ENCODE measurements at places on chromosomes 6 and 20.

- H3K27ac ChIP-seq, result no peak overlapping the region
- H3K4me1 ChIP-seq, result peaks cover 3% of the 10 kb centered on the region
- peaks cover 73% of the 10 kb centered on the region for H3K27me3 ChIP-seq
- H3K36me3 ChIP-seq, result no peaks in the 10 kb centered on the region
Measured at GRCh38 chr20:57265997-57266290, 497 bp downstream of the BMP7 start.

- no peaks in the 10 kb centered on the region for H3K4me1 ChIP-seq
- no peaks in the 10 kb centered on the region for H3K36me3 ChIP-seq
- H3K27me3 ChIP-seq, result no peaks in the 10 kb centered on the region
- no peak overlapping the region for H3K27ac ChIP-seq
Measured at GRCh38 chr6:86453232-86453631, 484.1 kb upstream of the HTR1E start.

- H3K27me3 ChIP-seq, result no peaks in the 10 kb centered on the region
- no peaks in the 10 kb centered on the region for H3K36me3 ChIP-seq
- no peak overlapping the region for H3K4me3 ChIP-seq
- no peak overlapping the region for H3K27ac ChIP-seq
Measured at GRCh38 chr6:170063431-170063830, 227.4 kb downstream of the DLL1 start.

- no peak for DNase-seq
- no peak overlapping the region for H3K27ac ChIP-seq
- no peak overlapping the region for H3K4me3 ChIP-seq
- H3K36me3 ChIP-seq, result no peaks in the 10 kb centered on the region
- no peaks in the 10 kb centered on the region for H3K4me1 ChIP-seq
Measured at GRCh38 chr20:61477451-61477861, 225.4 kb downstream of the CDH4 start.

DNA sequence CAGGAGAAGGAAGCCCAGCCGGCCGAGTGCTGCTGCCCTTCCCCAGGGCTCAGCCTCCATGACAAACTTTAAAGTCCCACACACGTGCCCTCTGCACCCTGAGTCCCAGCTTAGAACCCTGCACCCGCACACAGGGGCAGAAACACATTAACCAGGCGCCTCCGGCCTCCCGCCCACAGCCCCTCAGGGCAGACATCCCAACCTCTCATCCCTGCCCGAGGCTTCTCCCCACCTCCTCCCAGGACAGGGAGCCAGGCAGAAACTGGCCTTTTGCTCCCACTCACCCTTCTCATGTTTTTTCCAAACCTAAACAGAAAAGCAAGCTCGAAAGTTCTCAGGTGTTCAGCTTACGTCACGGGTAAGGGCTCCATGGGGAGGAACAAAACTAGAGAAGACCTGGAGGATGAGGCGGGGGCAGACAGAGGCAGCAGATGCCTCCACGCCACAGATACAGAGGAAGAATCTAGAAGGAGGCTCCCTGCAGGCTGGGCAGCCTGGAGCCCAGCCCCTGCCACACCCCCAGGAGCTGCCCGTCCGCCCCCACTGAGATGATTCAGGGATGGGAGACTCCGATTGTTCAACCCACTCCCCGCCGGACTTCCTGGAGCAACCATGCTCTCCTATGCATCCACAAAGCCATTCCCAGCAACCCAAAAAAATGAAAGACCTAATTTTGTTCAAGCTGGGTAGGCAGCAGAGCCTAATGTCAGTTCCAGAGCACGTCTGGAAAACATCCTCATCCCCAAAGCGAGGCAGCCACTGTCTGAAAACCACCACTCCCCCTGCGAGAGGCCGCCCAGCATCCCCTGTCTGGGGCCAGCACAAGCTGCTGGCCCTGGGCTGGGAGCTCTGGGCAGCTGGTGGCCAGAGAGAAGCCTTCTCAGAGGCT, 8.8 kb downstream of the KCNQ2 start:
- H3K27me3 ChIP-seq, result no peaks in the 10 kb centered on the region
- H3K4me1 ChIP-seq, result no peaks in the 10 kb centered on the region
- DNase-seq, result no peak
- H3K4me3 ChIP-seq, result no peak overlapping the region

DNA sequence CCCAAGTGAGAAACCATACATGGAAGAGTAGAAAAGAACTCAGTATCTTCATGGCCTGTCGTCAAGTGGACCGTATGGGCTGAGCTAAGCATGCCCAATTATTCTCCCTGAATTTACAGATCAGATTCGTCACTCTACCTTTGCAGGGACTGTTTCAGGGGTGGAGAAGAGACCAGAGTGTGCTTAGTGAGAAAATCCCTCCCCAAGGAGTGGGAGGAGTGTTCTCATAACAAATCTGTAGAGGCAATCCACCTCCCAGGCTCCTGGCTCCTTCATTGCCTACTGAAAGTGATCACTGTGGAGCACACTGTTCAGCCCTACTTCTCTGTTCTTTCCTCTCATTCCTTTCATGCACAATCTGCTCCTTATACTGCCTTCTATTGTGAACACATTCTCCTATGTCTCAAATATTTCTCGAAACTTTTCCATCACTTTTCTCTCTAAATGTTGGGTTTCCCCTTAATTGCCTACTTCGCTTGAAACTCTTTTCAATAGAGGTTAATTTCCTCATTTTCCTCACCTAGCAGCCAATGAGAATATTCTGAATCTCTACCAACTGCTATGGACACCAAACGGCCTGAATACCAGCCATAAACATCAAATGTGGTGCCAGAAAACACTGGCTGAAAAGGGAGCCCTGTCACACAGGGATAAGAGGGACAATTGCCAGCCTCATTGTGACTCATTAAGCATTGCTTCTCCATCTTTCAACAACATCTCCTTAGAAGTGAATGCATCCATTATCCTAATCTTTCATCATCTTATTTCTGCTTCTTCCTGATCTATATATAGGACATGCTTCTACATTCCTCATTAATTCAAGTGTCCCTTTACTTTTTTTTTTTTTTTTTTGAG, 398.3 kb downstream of the UTRN start:
- H3K4me3 ChIP-seq, result no peak overlapping the region
- H3K27ac ChIP-seq, result no peak overlapping the region
- no peaks in the 10 kb centered on the region for H3K27me3 ChIP-seq
- DNase-seq, result no peak
- H3K36me3 ChIP-seq, result peaks cover 72% of the 10 kb centered on the region

GRCh38 chr20:25281541-25281991, 33.7 kb downstream of the PYGB start:
- peaks cover 19% of the 10 kb centered on the region for H3K36me3 ChIP-seq
- H3K27me3 ChIP-seq, result no peaks in the 10 kb centered on the region
- no peak overlapping the region for H3K4me3 ChIP-seq

DNA sequence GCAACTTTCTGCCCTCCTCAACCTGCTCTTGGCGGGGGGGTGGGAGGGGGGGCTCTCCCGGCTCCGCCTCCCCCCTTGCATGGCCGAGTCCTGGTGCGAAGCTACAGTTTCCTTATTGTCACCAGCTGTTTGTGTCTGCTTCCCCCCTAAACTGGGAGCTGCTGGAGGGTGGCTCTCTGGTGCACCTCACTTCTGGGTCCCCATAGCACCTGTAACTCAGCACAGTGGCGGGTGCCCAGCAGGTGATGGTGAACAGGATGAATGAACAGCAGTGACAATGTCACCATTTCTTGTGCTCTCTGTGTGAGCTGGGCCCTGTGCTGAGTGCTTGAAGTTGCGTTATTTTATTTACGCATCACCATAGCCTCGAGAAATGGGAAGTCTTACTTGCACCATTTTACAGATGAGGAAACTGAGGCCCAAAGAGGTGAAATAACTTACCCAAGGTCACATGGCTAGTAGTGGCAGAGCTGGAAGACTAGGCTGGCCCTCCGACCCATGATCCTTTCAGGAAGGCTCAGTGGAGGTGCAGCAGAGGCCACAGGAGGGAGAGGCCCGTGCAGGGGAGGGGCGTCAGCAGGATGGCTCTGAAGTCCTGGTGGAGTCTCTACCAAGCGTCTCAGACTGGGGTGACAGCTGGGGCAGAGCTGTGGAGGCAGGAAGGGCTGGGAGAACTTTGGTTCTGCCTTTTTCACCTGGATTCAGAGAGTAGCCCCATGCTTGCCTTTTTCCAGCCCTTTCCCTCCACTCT, 41.8 kb downstream of the SRC start:
- no peaks in the 10 kb centered on the region for H3K36me3 ChIP-seq
- DNase-seq, result no peak
- H3K4me1 ChIP-seq, result peaks cover 3% of the 10 kb centered on the region

GRCh38 chr6:92130944-92131343, 1288.4 kb downstream of the EPHA7 start:
- H3K27me3 ChIP-seq, result no peaks in the 10 kb centered on the region
- no peak overlapping the region for H3K4me3 ChIP-seq
- H3K27ac ChIP-seq, result no peak overlapping the region
- DNase-seq, result no peak
- no peaks in the 10 kb centered on the region for H3K4me1 ChIP-seq

GRCh38 chr6:108492131-108492766, 68.5 kb upstream of the FOXO3 start:
- peaks cover 14% of the 10 kb centered on the region for H3K27me3 ChIP-seq
- no peak for DNase-seq
- H3K36me3 ChIP-seq, result no peaks in the 10 kb centered on the region
- H3K4me1 ChIP-seq, result no peaks in the 10 kb centered on the region
- no peak overlapping the region for H3K4me3 ChIP-seq

- DNase-seq, result no peak
- H3K4me1 ChIP-seq, result no peaks in the 10 kb centered on the region
Measured at GRCh38 chr6:168130697-168131371, 51.8 kb upstream of the FRMD1 start.

DNA sequence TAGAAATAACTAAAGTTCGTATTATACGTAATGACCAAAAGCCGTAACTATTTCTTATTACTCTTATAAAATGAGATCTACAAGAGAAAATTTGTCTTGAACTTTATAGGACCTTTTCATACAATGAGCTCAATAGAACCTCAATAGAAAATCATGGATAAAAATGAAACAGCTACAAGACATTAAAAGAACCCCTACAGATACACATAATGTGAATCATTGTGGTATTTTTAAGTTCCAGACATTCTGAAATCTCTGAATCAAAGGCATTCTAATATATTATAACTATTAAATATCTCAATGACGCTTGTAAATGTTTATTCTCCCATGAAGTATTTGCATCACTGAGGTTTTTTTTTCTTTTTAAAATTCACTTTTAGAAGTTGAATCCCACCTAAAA, 22.2 kb upstream of the POU3F2 start:
- H3K36me3 ChIP-seq, result no peaks in the 10 kb centered on the region
- H3K27me3 ChIP-seq, result peaks cover 8% of the 10 kb centered on the region
- H3K4me3 ChIP-seq, result no peak overlapping the region
- DNase-seq, result no peak

- H3K27me3 ChIP-seq, result no peaks in the 10 kb centered on the region
- H3K36me3 ChIP-seq, result no peaks in the 10 kb centered on the region
- no peak overlapping the region for H3K27ac ChIP-seq
- no peaks in the 10 kb centered on the region for H3K4me1 ChIP-seq
Measured at GRCh38 chr6:161639772-161640171, 365.9 kb upstream of the AGPAT4 start.

DNA sequence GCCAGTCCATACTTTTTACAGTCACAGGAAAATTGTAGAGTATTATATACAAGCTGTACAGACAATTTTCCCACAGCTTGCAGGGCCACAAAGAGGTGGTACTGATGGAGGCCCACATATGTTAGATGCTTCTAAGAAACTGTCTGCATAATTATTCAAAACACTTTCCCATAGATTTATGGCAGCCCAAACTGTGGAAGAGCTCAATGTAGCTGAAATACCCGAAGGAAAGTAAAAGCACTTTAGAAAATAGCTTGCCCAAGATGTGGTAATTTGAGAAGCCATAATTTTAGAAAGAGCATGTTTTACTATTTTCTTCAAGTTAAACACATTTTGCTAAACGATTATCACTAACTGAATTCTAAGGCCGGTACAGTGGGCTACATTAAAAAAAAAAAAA, 36.9 kb downstream of the GMDS start:
- H3K27ac ChIP-seq, result no peak overlapping the region
- no peaks in the 10 kb centered on the region for H3K36me3 ChIP-seq
- no peak overlapping the region for H3K4me3 ChIP-seq
- H3K4me1 ChIP-seq, result no peaks in the 10 kb centered on the region
- peaks cover 7% of the 10 kb centered on the region for H3K27me3 ChIP-seq

GRCh38 chr20:24840121-24840713, 108.9 kb upstream of the CST7 start:
- H3K4me3 ChIP-seq, result no peak overlapping the region
- H3K36me3 ChIP-seq, result no peaks in the 10 kb centered on the region
- DNase-seq, result no peak
- H3K27ac ChIP-seq, result no peak overlapping the region
- no peaks in the 10 kb centered on the region for H3K4me1 ChIP-seq
- peaks cover 8% of the 10 kb centered on the region for H3K27me3 ChIP-seq

DNA sequence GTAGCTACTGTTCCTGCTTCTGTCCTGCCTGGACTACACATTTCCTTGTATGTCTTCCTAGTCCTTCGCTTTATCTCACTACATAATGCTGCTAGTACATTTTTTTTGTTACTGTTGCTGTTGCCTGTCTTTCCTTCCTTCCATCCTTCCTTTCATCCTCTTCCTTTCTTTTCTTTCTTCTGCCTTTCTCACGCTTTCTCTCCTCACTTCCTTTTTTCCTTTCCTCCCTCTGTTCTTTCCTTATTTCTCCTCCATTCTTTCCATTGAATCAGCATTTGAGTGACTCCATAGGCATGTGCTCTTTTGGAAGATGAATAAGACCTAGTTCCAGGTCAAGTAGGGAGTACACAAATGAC, 46.3 kb downstream of the MAP3K4 start:
- H3K27me3 ChIP-seq, result no peaks in the 10 kb centered on the region
- no peak for DNase-seq
- peaks cover 3% of the 10 kb centered on the region for H3K4me1 ChIP-seq
- peaks cover 16% of the 10 kb centered on the region for H3K36me3 ChIP-seq
- H3K4me3 ChIP-seq, result no peak overlapping the region
